CD4-positive, alpha-beta memory T cell (primary cell): ENCODE measurements at places on chromosomes 11 and 22. TPM values are rescaled to one million over a fixed set of nuclear protein-coding genes. Genes with fewer than 3 reads are reported as not detected.
A peak's percentile ranks its signal among the peaks of the same experiment; 100 is the strongest.

GRCh38 chr11:44708523-44709280 is 18.1 kb upstream of the TSPAN18 start:
- H3K27me3 ChIP-seq: no peaks in the 10 kb centered on the region
- no peak overlapping the region for H3K4me3 ChIP-seq
- no peak overlapping the region for H3K27ac ChIP-seq
- peaks cover 23% of the 10 kb centered on the region for H3K4me1 ChIP-seq

Gene SOX6
- polyA plus RNA-seq: not detected

DNA sequence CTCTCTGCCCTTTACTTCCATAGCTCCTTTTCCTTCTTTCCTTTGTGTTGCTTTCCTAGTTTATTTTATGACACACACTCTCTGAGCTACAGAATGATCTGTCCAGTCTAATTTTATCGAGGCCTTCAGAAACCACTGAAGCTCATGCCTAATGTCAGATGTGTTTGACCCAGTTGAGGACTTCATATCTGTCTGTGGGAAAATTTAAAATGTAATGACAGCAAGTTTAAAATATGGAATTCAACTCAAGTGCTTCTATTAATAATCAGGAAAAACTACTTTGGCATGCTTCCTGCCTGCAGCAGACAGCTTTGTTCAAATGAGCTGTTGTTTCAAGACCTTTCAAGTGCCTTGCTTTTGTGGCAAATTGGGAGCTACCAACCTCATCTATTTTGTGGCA is 261.8 kb upstream of the MTNR1B start:
- H3K4me1 ChIP-seq: no peaks in the 10 kb centered on the region
- H3K36me3 ChIP-seq: no peaks in the 10 kb centered on the region
- no peak overlapping the region for H3K4me3 ChIP-seq

Gene ARHGAP20
- not detected for polyA plus RNA-seq

Gene CD81
- 54.1 TPM for polyA plus RNA-seq

DNA sequence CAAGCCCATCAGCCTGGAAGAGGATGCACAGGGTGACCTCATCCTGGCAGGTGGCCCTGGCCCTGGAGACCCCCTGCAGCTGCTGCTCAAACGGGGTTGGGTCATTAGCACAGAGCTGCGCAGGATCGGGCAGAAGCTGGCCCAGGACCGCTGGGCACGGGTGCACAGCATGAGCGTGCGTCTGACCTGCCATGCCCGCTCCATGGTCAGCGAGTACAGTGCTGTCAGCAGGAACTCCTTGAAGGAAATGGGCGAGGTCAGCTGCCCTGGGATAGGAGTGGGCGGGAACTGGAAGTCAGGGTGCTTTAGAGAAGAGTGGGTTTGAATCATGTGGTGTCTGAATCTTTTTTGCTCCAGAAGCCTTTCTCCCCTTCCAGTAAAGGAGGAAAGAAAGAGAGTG is 61.1 kb downstream of the INSC start:
- H3K36me3 ChIP-seq: no peaks in the 10 kb centered on the region
- H3K27ac ChIP-seq: no peak overlapping the region
- H3K27me3 ChIP-seq: no peaks in the 10 kb centered on the region
- no peak for DNase-seq
- no peaks in the 10 kb centered on the region for H3K4me1 ChIP-seq

DNA sequence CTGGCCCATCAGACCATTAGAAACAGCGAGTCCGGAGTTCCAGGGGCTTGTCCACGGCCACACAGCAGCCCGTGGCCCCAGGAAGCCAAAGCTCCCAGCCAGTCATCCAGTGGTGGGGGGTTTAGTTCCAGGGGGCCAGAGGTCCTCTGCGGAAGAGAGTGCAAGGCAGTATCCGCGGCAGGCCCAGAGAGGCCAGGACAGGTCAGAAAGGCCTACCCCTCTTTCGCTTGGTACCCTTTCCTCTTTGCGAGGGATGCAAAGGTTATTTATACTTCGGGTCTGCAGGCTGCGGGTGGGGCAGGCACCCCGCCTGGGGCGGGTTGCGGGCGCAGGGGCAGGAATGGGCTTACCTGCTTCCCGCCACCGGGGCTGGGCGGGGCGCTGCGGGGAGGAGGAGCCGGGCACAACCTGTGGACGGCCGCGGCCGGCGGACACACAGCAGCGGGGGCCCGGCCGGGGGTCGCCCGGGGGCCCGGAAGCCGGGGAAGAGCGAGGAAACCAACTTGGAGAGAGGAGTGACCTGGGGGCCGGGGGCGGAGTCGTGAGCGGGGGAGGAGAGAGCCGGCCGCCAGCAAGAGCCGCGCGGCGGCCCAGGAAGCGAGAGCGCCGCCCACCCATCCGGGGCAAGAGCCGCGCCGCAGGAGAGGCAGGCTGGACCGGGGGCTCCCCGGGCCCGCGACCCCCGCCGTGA is at the start of gene SH3BP1:
Gene SH3BP1, plus strand, starts transcription at position 600 of the 691 bp plus-strand sequence. CDS start 119 bp downstream, outside the sequence.
- DNase-seq: peak; percentile 49
- peak within 1 kb of the TSS; percentile 64 for H3K27ac ChIP-seq
- peak within 1 kb of the TSS; percentile 84 for H3K4me3 ChIP-seq
- H3K36me3 ChIP-seq: peaks cover 24% of the 10 kb centered on the region

GRCh38 chr11:128704517-128704916 is 10.6 kb downstream of the FLI1 start:
- H3K27me3 ChIP-seq: no peaks in the 10 kb centered on the region
- H3K4me1 ChIP-seq: peaks cover 100% of the 10 kb centered on the region
- H3K36me3 ChIP-seq: peaks cover 30% of the 10 kb centered on the region
- H3K27ac ChIP-seq: no peak overlapping the region
- no peak overlapping the region for H3K4me3 ChIP-seq

Gene NCR3LG1
- not detected for polyA plus RNA-seq

Gene SUSD2
- 0.05 TPM for polyA plus RNA-seq

Gene PDGFB
- polyA plus RNA-seq: 11.4 TPM

Gene NRIP3
- 0.63 TPM for polyA plus RNA-seq

DNA sequence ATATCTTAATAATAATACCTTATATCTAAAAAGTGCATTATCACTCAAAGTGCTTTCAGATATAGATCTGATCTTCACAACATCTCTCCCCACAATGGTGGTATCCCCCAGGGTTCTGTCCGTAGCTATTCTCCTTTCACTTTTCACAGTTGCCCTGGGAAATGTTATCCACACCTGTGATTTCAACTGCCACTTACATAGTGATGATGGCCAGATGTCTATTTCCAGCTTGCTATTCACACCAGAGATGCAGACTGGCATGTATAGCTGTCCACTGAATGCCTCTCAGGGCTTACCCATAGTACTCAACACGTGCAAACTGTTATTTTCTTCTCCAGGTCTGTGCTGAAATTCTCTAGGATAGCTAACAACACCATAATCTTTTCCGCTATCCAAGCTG is 724.7 kb downstream of the DLG2 start:
- no peak for DNase-seq
- no peaks in the 10 kb centered on the region for H3K27me3 ChIP-seq

- no peak overlapping the region for H3K27ac ChIP-seq
- H3K4me3 ChIP-seq: no peak overlapping the region
- peaks cover 11% of the 10 kb centered on the region for H3K4me1 ChIP-seq
These were observed 22.6 kb downstream of the RTN4RL2 start for GRCh38 chr11:57482782-57483561.

Gene WNT11
- 0.16 TPM for polyA plus RNA-seq

Gene NAT10
- polyA plus RNA-seq: 49.3 TPM
